CD4-positive, alpha-beta T cell treated with Interleukin-15 for 4 hours (primary cell): ENCODE measurements at places on chromosomes 1 and 21.
A peak's percentile ranks its signal among the peaks of the same experiment; 100 is the strongest.

- DNase-seq, result peak; percentile 20
These were observed 14.7 kb downstream of the ARID4B start for GRCh38 chr1:235313262-235313661.

- DNase-seq, result no peak
These were observed 30.6 kb upstream of the LYPD8 start for GRCh38 chr1:248786156-248786555.

DNA sequence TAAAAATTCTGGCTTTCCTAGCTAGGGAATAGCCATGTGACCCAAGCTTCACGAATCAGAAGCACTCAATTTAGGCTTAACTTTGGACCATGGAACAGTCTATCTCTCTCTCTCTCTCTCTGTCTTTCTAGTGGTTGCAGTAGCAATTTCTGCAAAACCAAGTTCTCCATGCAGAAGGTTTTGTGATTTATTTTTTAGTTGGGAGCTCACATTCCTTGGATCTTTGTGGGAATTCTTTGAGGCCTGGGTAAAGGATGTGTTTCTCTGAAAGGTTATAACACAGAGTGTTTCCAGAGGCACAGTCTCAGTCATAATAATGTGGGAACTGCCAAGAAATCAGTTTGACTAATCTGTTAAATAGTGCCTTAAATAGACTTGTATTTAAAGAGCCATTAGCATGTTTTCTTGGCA, 112.3 kb upstream of the COL11A1 start:
- DNase-seq, result no peak

- no peak for DNase-seq
These were observed 42.2 kb downstream of the BTF3L4 start for GRCh38 chr1:52098139-52098871.

GRCh38 chr1:218242171-218242570, 42.9 kb upstream of the RRP15 start:
- DNase-seq, result no peak

- DNase-seq, result no peak
These were observed 1.8 kb upstream of the FABP3 start for GRCh38 chr1:31374511-31375196.

- no peak for DNase-seq
These were observed 198.5 kb downstream of the PLA2G4A start for GRCh38 chr1:187027253-187027652.

DNA sequence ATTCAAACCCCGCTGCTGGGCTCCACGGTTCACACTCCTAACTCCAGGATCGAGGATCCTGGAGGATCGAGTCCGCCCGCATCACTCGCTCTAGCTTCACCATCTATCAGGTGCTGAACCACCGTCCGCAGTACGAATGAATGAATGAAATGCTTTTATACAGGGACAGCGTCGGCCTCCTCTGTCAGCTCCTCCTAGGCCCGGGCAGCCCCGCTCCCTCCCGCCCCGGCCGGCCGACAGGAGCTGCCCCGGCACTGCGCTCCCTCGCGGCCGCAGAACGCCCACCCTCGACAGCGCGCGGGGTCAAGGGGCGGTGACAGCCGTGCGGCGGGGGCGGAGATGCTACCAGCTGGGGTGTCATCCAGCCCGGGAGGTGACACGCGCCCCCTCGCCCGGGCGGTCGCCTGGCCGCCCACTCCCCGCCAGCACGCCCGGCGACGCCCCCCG, 520 bp downstream of the ZBTB17 start:
- DNase-seq, result peak; percentile 64

- no peak for DNase-seq
These were observed 161.8 kb downstream of the CDC42BPA start for GRCh38 chr1:227156520-227156919.

- DNase-seq, result no peak
These were observed 8.6 kb downstream of the ZBTB37 start for GRCh38 chr1:173876732-173877131.

DNA sequence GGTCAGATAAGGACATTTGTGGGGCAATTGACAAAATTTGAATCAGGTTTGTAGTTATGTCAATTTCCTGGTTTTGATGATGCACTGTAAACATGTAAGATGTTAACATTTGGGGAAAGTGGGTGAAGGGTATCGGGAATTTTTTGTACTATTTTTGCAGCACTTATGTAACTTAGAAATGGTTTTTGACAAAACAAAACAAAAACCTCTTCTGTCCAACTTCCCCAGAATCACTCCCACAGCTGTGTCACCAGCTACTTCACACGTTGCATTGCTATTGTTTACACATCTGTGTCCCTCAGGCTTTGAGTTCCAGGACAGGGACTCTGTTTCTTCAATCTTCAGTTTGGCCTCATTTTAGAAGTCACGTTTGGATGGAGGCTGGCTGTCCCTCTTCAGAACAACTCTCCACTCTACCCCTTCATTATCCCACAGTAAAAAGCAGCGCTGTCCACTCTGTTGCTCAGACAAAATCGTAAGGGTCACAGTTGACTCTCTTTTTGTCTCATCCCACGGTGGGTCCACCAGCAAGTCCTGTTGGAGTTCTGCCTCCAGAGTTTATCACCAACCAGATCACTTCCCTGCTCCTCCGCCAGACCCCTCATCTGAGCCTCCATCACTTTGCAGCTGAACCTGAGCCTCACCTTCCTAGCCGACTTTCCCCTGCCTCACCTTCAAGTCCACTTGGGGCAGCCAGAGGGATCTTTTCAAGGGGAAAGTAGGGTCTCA, 63.2 kb downstream of the NENF start:
- DNase-seq, result no peak

DNA sequence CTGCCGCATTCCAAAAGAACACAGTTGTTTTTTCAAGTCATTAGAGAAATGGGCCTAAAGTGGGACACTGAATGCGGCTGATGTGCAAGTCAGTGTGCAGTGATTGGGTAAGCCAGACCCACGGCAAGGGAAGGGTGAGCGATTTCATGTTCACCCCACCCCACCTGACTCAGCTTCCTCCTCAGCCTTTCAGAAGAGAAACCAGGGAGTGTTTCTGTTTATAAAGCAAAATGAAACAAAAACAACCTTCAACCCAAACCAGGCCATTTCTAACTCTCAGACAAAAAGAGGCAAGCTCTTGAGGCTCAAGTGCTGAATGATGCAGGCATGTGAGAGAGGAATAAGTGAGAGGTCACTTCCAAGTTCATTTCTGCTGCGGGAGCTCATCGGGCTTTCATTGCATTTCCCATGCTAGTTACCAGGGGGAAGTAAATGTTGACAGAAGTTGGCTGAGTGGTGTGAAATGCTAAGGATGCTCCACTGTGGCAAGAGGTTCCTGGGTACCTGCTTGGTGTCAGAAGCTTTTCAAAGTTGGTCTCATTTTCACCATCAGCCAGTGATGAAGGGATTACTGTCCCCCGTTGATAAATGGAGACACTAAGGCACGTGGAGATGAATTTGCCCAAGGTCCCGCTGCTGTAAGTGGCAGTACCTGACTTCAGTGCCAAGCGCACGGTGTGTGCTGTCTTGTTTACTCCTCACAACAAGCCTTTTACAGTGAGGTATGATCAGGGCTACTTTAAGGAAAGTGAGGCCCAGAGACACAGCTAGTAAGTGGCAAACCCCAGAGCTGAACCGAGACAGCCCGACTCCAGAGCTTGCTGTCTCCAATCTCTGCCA, 29.1 kb downstream of the STPG1 start:
- DNase-seq, result peak; percentile 44

DNA sequence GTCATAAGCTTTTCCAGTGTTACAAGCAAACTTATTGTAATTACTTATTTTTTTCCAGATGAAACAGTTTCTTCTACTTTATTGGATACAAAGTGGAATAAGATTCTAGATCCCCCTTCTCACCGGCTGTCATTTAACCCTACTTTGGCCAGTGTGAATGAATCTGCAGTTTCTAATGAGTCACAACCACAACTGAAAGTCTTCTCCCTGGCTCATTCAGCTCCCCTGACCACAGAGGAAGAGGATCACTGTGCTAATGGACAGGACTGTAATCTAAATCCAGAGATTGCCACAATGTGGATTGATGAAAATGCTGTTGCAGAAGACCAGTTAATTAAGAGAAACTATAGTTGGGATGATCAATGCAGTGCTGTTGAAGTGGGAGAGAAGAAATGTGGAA, 95.5 kb downstream of the ZFYVE9 start:
- DNase-seq, result no peak

- no peak for DNase-seq
These were observed 40.8 kb upstream of the DOCK7 start for GRCh38 chr1:62728963-62729362.

DNA sequence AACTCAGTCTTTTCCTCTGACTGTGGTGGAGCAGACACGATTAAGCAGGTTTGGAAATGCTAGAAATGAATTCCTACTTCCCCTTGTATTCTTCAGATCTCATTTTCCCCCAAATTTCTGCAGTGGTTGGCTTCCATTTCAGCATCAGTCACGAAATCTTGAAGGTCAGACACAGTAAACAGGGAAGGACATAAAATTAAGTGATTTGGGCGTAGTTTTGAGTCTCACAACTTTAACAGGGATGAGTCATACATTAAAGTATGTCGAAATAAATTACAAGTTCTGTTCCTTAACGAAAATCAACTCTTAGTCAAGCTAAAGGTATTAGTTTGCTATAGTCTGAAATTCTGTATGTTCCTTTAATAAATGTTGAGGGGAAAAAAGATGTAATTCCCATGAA, 61.1 kb downstream of the HNRNPR start:
- no peak for DNase-seq

GRCh38 chr1:244917073-244917670, 52.8 kb upstream of the HNRNPU start:
- DNase-seq, result no peak

DNA sequence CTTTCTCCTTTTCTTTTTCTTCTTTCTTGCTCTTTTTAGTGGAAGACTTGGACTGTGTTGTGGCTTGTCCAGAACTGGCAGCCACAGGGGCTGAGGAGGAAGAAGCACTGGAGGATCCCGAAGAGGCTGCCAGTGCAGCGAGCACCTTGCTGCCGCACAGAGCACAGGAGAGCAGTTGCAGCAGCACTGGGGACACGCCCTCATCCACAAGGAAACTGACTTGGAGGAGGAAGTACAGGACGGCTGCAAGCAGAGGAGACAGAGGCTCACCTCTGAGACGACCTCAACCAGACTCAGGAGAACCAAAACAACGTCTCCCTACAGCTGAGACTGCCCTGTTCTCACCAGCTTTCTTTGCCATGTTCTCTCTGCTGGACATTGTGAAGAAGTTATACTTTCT, 88.9 kb downstream of the UBR4 start:
- no peak for DNase-seq

- DNase-seq, result no peak
These were observed 362.2 kb downstream of the SRGAP2C start for GRCh38 chr1:121546830-121547591.

DNA sequence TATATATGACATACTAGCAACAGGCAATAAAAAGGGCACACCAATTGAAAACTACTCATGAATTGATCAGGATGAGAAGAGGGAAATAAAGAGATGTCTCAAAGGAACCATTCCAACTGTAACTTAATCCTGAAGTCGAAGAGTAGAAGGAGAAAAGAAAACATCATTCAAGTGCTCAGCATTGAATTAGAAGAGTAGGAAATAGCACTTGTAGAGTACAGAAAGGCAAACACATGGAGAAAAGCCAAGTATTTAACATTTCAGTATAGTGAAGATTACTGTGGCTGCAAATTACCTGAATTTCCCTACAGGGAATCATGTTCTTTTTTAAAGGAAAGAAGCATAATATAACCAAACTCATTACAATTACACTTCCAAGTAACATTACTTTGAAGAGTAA, 205.0 kb downstream of the KCTD3 start:
- no peak for DNase-seq

DNA sequence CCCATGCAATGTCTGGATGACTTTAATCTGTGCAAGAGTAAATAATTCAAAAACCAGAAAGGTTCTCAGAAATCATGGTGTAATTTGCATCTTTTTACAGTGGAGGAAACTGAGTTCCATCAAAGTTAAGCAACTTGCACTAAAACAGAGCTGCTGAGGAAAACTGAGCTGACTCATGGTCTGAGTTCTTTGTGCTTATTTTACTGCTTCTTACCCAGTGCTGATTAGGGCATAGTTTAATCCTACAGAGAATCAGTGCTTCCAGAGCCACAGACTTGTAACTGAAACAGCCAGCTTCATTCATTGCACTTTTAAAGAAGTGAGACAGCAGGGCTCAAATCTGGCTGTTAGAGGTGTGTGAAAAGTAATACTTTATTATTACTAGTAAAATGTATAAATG, 10.9 kb upstream of the RWDD3 start:
- DNase-seq, result no peak

- no peak for DNase-seq
These were observed 73.0 kb upstream of the ABCD3 start for GRCh38 chr1:94345148-94345721.

DNA sequence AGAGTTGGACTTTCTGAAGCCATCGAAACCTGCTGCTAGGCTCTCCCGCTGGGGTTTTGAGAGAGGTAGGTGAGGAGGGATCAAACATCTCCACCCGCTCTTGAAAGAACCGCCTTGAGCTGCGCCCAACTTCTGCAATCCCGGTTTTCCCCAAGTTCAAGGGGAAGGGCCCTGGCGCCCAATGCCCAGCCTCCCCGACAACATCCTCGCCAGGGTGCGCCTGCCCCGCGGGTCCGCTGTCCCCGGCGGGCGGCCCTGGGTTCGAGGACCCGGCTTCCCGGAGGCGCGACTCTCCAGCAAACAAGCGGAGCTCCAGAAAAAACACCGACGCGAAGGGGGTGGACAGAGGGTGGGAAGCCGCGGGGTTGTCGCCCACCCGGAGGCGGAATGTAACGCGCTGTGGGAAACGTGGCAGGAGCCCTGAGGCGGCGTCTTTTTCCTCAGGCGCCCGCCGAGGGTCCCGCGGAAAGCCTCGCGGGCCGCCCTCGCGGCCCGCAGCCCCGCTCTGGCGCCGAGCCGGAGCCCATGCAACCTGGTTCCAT, 607 bp downstream of the BTG3 start:
- DNase-seq, result peak; percentile 11

- DNase-seq, result no peak
These were observed 34.9 kb downstream of the ETS2 start for GRCh38 chr21:38840456-38841300.

- DNase-seq, result no peak
These were observed 50.1 kb downstream of the ATP1B1 start for GRCh38 chr1:169156580-169156979.

DNA sequence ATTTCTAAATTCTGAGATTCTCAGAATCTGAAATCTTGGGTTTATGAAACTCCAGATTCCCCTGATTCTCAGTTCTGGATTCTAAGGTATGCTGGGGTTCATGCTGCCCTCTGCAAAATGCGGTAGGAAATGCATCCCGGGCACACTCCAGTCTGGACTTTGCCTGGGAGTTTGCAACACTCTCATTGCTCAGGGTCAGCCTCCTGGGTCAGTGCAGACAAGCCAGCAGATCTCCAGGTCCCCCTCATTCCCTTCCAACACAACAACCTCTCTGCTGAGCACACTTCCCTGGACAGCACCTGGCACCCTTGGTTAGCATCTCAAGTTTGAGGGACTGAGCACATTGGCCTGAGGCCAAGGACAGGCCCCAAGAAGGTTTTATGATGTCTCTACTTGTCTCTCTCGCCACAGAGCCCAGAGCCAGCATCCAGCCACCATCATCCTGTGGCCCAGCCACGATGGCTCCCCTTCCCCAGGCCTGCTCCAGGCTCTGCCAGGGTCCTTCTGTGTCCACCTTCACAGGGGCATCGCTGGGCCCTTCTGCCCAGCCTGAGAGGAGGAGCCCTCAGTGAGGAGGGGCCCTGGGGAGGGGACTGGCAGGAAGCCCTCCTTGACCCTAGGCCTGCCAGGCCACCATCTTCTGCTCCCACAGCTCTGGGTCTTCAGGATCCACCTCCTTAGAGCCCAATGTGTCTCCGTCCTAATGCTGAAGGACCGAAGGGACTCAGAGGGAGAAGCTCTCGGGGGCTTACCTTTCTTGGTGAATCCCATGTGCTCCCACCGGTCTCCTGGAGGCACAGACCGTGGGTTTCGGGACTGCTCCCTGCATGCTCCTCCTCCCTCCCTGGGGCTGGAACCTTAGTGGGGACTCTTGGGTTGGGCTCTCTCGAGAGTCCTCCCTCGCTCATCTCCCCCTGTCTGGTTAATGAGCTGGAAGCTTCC, 550.7 kb downstream of the PTPRU start:
- no peak for DNase-seq
